ENCODE measurements at places on chromosomes 3 and 15. TPM values are rescaled to one million over a fixed set of nuclear protein-coding genes. Genes with fewer than 3 reads are reported as not detected.

GOLGA6L10 gene
- 0.07 TPM for total RNA-seq

BCL2A1 gene
- total RNA-seq, result not detected

CCR3 gene
- total RNA-seq, result not detected

UBE2E1 gene
- total RNA-seq, result 66.4 TPM

ERC2 gene
- not detected for total RNA-seq

EPHB1 gene
- not detected for total RNA-seq

DAZL gene
- not detected for total RNA-seq

ZNF660 gene
- total RNA-seq, result not detected

LRRIQ4 gene
- not detected for total RNA-seq

PLSCR2 gene
- not detected for total RNA-seq

ZPLD1 gene
- total RNA-seq, result not detected

Data from A172 (cell line).